Effector memory CD4-positive, alpha-beta T cell (primary cell): ENCODE measurements at places on chromosomes 1 and 21.
A peak's percentile ranks its signal among the peaks of the same experiment; 100 is the strongest.

DNA sequence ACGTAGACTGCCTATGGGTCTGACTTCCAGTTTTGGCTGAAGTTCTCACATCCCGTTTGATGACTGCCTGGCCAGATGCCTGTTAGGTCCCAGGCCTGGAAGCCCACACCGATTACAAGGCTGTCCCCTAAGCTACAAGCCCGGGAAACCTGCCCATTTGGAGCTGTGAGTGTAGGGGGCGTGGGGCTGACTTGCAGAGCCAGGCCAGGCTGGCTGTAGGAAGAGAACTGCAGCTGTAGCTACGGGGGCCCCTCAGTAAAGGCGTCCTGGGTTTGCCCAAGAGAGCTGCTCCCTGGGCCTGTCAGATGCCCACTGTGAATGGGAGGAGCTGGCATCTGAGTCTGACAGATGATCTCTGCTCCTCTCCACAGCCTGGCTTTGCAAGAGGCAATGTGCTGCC lies 199.7 kb downstream of the CAMTA1 start:
- no peaks in the 10 kb centered on the region for H3K36me3 ChIP-seq
- no peak overlapping the region for H3K27ac ChIP-seq
- no peaks in the 10 kb centered on the region for H3K4me1 ChIP-seq
- no peaks in the 10 kb centered on the region for H3K27me3 ChIP-seq
- no peak for DNase-seq
- H3K4me3 ChIP-seq, result no peak overlapping the region

GRCh38 chr1:95467036-95467435 lies 233.0 kb downstream of the RWDD3 start:
- no peaks in the 10 kb centered on the region for H3K27me3 ChIP-seq
- no peak overlapping the region for H3K27ac ChIP-seq
- H3K36me3 ChIP-seq, result no peaks in the 10 kb centered on the region
- H3K4me1 ChIP-seq, result no peaks in the 10 kb centered on the region
- H3K4me3 ChIP-seq, result no peak overlapping the region

- no peaks in the 10 kb centered on the region for H3K4me1 ChIP-seq
- no peak overlapping the region for H3K27ac ChIP-seq
- H3K4me3 ChIP-seq, result no peak overlapping the region
- no peak for DNase-seq
These were observed 91.4 kb upstream of the RAVER2 start for GRCh38 chr1:64653466-64653865.

- no peak overlapping the region for H3K4me3 ChIP-seq
- H3K36me3 ChIP-seq, result peaks cover 41% of the 10 kb centered on the region
- DNase-seq, result no peak
- no peaks in the 10 kb centered on the region for H3K4me1 ChIP-seq
- H3K27ac ChIP-seq, result no peak overlapping the region
- H3K27me3 ChIP-seq, result no peaks in the 10 kb centered on the region
These were observed 9.7 kb downstream of the EIF3I start for GRCh38 chr1:32231843-32232432.

GRCh38 chr1:213277036-213277435 lies 226.0 kb downstream of the RPS6KC1 start:
- no peaks in the 10 kb centered on the region for H3K36me3 ChIP-seq
- no peaks in the 10 kb centered on the region for H3K27me3 ChIP-seq
- no peak for DNase-seq
- H3K27ac ChIP-seq, result no peak overlapping the region
- H3K4me3 ChIP-seq, result no peak overlapping the region

DNA sequence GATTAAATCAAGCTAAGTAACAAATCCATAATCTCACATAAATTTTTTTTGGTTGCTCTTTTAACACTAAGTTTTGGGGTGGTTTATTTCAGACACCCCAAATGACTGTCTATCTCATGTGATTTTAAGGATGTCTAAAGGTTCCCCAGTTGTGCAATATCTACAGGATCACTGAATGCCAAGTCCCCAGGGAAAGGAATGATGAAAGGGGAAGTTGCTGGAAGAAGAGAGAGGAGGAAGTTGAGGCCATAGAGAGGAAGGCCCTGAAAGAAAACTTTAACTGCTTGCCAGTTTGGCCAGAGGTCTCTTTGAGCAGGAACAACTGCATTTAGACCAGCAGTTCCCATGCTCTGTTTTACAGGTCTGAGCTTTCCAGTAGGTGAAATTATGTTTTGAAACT lies 27.5 kb upstream of the SLC19A2 start:
- H3K4me1 ChIP-seq, result peaks cover 5% of the 10 kb centered on the region
- DNase-seq, result no peak
- H3K27me3 ChIP-seq, result no peaks in the 10 kb centered on the region
- H3K4me3 ChIP-seq, result no peak overlapping the region

- no peak overlapping the region for H3K27ac ChIP-seq
- H3K36me3 ChIP-seq, result no peaks in the 10 kb centered on the region
- DNase-seq, result no peak
These were observed 11.5 kb upstream of the VAV3 start for GRCh38 chr1:107976431-107976830.

GRCh38 chr1:46130606-46131005 lies 1.8 kb downstream of the PIK3R3 start:
- H3K4me3 ChIP-seq, result no peak overlapping the region
- peaks cover 24% of the 10 kb centered on the region for H3K27me3 ChIP-seq
- H3K4me1 ChIP-seq, result peaks cover 16% of the 10 kb centered on the region
- no peak for DNase-seq
- no peaks in the 10 kb centered on the region for H3K36me3 ChIP-seq

GRCh38 chr1:31744165-31744888 lies 19.8 kb downstream of the ADGRB2 start:
- H3K4me1 ChIP-seq, result peaks cover 6% of the 10 kb centered on the region
- DNase-seq, result no peak
- H3K4me3 ChIP-seq, result no peak overlapping the region
- no peaks in the 10 kb centered on the region for H3K27me3 ChIP-seq

DNA sequence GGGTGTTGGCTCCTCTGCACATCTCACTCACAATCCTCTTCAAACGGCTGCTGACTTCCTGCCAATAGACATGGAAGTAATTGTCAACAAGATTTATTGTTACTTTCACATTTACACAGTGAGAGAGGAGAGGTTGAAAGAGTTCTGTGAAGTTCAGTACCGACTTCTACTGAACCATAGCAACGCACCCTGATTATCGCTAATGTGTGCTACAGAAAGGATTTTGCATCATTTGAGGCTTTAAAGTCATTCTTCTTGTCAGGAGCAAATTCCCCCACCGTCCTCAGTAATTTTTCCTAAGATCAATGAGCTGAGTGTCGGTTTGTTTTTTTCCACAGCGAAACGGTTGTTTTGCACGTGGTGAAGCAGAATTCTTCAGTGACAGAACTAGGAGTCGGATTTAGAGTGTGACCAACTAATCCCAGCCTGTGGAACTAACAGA lies 361.0 kb downstream of the ADGRL2 start:
- no peaks in the 10 kb centered on the region for H3K36me3 ChIP-seq
- H3K27ac ChIP-seq, result no peak overlapping the region
- no peaks in the 10 kb centered on the region for H3K4me1 ChIP-seq
- no peak overlapping the region for H3K4me3 ChIP-seq
- H3K27me3 ChIP-seq, result no peaks in the 10 kb centered on the region

DNA sequence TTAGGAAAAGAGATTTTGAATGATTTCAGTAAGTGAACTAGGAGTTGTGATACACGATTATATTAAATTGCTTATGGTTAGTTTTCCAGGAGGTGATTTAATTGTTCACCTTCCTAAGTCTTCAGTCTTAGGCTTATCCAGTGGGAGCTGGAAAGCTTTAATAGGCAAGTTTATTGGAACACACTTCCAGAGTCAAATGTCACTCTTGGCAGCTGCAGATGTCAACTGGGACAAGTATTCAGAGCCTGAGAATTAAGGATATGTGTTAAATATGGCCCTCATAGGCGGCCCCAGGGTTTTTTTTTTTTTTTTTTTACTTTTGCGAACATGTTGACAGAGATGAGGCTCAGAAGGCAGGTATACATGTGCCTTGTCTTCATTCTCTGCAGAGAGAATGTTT lies 29.2 kb downstream of the UCK2 start:
- no peaks in the 10 kb centered on the region for H3K4me1 ChIP-seq
- H3K27ac ChIP-seq, result no peak overlapping the region
- H3K27me3 ChIP-seq, result no peaks in the 10 kb centered on the region
- no peak for DNase-seq
- no peaks in the 10 kb centered on the region for H3K36me3 ChIP-seq

GRCh38 chr1:153679337-153680119 lies 1.0 kb downstream of the NPR1 start:
- H3K4me3 ChIP-seq, result peak overlapping the region; percentile 56
- DNase-seq, result no peak
- H3K27me3 ChIP-seq, result peaks cover 32% of the 10 kb centered on the region
- no peaks in the 10 kb centered on the region for H3K36me3 ChIP-seq

GRCh38 chr21:36375994-36376393 lies 9.2 kb upstream of the CHAF1B start:
- no peak overlapping the region for H3K4me3 ChIP-seq
- H3K36me3 ChIP-seq, result peaks cover 56% of the 10 kb centered on the region
- no peaks in the 10 kb centered on the region for H3K27me3 ChIP-seq

DNA sequence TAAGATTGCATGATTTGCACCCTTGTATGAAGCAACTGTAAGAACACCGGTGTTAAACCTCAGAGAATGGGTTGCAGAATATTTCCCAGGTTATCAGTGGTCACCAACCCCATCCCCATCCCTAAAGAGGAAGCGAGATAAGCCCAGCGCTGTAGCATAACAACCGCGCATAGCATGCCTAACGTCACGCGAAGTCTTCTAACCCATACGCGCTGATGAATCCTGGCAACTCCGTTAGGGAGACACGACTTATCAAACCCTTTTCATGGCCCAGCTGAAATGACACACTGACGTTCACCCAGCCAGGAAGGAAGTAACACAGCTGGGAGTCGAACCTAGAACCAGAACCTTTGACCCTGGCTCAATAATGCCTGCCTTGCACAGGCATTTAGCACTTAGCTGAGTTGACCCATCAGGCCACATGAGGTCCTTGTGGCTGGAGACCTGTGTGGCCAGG lies 24.2 kb downstream of the TMEM51 start:
- H3K4me1 ChIP-seq, result no peaks in the 10 kb centered on the region
- no peak overlapping the region for H3K4me3 ChIP-seq
- no peaks in the 10 kb centered on the region for H3K36me3 ChIP-seq

DNA sequence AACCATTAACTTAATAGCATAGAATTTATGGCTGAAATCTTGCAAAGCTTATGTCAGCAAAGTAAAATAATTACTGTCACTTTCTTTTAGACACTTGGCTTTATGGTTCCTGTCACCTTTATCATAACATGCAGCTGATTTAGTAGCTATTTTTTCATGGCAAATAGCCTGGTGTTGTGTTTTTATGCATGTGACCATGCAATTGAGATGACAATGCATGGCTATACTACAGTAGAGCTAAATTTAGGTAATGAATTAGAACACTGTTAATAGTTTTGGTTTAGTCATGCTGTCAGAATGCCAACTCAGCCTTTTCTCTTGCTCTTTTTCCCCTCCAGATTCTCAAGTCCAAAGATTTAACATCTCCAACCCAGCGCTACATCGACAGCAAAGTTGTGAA lies 88.6 kb downstream of the TGFB2 start:
- no peaks in the 10 kb centered on the region for H3K36me3 ChIP-seq
- DNase-seq, result no peak
- H3K4me3 ChIP-seq, result no peak overlapping the region
- H3K27ac ChIP-seq, result no peak overlapping the region
- no peaks in the 10 kb centered on the region for H3K27me3 ChIP-seq
- no peaks in the 10 kb centered on the region for H3K4me1 ChIP-seq

- H3K4me1 ChIP-seq, result no peaks in the 10 kb centered on the region
- peaks cover 11% of the 10 kb centered on the region for H3K27me3 ChIP-seq
- H3K4me3 ChIP-seq, result no peak overlapping the region
These were observed 9.6 kb upstream of the SH2D1B start for GRCh38 chr1:162421258-162422164.

DNA sequence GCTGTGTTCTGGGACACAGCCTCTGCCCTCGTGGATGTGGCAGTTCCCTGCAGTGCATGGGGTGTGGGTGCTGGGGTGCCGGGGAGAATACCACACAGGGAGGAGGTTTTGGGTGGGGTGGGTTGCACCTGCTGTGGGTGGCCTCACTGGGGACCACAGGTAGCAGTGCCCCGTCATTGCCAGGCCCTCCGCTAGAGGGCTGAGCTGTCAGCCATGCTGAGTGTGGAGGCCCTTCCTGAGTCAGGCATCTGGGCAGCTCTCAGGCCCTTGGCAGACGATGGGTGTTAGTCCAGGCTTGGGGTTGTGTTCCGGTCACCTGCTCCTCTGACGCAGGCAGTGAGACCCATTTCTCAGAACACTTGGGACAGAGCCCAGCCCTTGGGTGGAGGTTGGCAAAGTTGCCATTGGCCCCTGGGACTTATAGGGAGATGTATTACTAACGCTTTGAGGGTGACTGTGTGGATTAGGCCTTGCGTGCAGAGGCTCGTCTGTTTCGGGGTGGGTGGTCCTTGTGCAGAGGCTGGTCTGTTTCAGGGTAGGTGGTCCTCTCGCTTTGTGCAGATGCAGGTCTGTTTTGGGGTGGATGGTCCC lies 23.9 kb downstream of the PCNT start:
- no peak for DNase-seq
- no peaks in the 10 kb centered on the region for H3K27me3 ChIP-seq
- no peak overlapping the region for H3K27ac ChIP-seq

- no peak for DNase-seq
- H3K27ac ChIP-seq, result no peak overlapping the region
- H3K4me1 ChIP-seq, result no peaks in the 10 kb centered on the region
- no peaks in the 10 kb centered on the region for H3K36me3 ChIP-seq
- no peaks in the 10 kb centered on the region for H3K27me3 ChIP-seq
These were observed 170.3 kb downstream of the ZC3H11B start for GRCh38 chr1:219442611-219443061.

- no peak for DNase-seq
- no peak overlapping the region for H3K27ac ChIP-seq
- no peaks in the 10 kb centered on the region for H3K4me1 ChIP-seq
- H3K4me3 ChIP-seq, result no peak overlapping the region
- H3K36me3 ChIP-seq, result no peaks in the 10 kb centered on the region
- no peaks in the 10 kb centered on the region for H3K27me3 ChIP-seq
These were observed 123.5 kb downstream of the SLC45A1 start for GRCh38 chr1:8441426-8441825.

GRCh38 chr1:117657031-117657430 lies 51.2 kb downstream of the TENT5C start:
- no peak for DNase-seq
- peaks cover 91% of the 10 kb centered on the region for H3K4me1 ChIP-seq
- H3K27me3 ChIP-seq, result no peaks in the 10 kb centered on the region
- no peak overlapping the region for H3K27ac ChIP-seq

DNA sequence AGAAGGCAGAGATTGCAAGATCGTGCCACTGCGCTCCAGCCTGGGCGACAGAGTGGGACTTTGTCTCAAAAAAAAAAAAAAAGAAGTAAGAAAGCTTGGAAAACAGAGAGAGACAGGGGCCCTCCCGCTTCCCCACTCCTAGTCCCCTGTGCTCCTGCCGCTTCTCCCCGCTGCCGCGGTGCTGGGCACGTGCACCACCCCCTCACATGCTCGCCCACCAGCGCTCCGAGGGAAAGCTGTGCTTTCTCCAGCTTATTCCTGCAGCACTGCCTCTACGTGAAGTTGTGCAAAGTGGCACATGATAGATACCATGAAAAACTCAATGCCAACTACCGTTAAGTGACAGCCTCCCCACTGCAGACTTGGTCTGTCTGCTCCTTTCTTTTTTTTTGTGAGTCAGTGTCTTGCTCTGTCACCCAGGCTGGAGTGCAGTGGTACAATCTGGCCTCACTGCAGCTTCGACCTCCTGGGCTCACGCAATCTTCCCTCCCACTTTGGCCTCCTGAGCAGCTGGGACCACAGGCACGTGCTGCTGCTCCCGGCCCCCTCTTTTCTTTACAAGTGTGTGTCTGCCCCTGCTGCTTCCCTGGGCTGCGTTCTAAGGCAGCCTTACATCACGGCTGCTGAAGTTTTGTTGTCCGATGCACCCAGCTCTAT lies 15.4 kb downstream of the SLX9 start:
- peaks cover 44% of the 10 kb centered on the region for H3K36me3 ChIP-seq
- no peak overlapping the region for H3K4me3 ChIP-seq
- no peaks in the 10 kb centered on the region for H3K4me1 ChIP-seq
- H3K27me3 ChIP-seq, result no peaks in the 10 kb centered on the region
